ENCODE measurements at places on chromosomes 7 and 10.

DNA sequence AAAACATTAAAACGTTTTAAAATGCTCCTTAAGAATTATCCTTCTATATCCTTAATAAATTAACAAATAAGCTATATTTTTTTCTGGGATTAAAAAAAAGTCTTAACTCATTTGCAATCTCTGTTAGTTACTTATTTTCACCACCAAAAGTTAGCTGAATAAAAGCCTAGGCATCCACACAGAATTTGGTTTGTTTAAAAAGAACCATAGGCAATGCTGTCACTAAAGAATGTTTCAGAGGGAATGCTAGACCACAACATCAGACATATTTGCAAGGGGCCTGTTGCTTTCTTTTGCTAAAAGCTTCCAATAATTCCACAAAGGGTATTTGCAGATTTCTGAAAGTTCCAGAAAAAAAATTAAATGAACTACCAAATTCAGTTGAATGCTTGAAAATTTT, 244.2 kb downstream of the POU6F2 start:
- no peak for DNase-seq

DNA sequence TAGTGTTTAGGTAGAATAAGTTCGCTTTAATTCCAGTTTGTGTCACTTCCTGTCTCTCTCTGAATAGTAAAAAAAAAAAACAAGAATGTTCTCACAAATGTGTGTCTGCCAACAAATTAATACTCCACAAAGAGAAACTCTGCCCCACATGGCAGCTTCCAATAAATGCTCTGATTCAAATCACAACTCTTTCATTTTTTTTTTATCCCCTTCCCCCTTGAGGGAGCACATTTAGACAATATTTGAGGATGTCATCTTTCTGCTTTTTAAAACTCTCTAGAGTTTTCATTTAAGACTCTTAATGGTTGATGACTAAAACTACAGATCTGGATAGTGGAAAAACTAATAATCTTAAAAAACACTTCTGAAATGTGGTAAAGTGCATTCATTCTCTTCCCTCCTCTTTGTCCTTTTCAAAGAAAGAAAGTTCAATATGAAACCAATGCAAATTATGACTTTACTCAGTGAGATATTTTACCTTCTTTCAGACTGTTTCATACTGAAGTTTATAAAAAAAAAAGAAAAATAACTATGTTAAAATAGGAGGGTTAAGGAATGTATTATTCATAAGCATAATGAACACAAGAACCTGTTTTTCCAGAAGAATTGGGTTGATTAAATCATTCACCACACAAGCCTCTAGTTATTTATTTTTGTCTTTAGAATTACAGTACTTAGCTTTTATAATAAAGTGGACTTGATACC, 42.3 kb downstream of the ARID5B start:
- no peak for DNase-seq

DNA sequence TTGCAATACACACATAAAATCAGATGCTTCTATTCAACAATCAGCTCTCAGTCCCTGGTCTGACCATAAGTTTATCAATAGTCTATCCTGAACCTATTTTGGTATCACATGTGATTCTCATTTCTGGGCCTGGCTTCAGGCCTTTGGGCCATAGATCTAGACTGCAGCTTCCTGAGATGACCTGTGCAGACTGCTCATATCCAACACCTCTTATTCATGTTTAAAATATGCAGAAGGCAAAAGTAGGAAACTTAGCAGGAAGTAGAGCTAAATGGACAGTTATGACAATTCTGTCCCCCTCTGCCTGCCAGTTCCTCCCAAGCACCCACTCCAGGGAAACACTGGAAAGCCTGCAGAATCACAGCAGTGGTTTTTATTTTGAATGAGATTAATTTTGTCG, 53.3 kb downstream of the C7orf25 start:
- DNase-seq, result no peak

DNA sequence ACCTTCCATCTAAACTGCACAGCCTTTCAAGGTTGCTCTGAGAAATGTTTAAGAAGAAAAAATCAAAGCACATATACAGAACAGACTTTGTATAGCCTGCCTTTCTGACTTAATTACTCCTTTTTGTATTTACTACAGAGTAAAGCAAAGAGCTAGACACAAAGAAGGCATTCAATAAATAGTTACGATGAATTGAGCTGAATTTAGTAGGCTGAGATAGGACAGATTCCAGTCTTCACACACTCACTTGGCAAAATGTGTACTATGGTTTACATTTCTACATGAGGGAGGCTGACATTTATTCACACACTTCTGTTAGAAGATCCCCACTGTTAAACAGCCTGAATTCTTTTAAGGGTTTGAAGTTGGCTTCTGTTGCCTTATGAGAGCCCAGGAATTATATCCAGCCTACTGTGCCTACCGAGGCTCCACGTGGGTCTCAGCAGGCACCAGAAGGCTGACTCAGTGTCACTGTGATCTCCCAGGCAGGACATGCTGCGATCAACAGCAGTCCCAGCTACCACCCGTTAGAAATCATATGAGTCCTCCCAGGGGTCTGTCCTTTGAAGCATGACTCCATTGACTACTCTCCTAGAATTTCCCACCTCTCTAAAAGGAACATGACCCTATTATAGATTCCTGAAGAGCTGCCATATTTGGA, 24.5 kb upstream of the SLC25A13 start:
- DNase-seq, result no peak

- DNase-seq, result no peak
These were observed 29.8 kb upstream of the PODXL start for GRCh38 chr7:131586259-131586658.

GRCh38 chr10:31139497-31139896, 107.8 kb upstream of the ZNF438 start:
- no peak for DNase-seq

- DNase-seq, result no peak
These were observed 56.3 kb upstream of the LBX1 start for GRCh38 chr10:101285519-101286070.

- no peak for DNase-seq
These were observed 1019.0 kb downstream of the XPNPEP1 start for GRCh38 chr10:108904163-108904838.

GRCh38 chr10:110425684-110426293, 71.9 kb upstream of the DUSP5 start:
- DNase-seq, result no peak

DNA sequence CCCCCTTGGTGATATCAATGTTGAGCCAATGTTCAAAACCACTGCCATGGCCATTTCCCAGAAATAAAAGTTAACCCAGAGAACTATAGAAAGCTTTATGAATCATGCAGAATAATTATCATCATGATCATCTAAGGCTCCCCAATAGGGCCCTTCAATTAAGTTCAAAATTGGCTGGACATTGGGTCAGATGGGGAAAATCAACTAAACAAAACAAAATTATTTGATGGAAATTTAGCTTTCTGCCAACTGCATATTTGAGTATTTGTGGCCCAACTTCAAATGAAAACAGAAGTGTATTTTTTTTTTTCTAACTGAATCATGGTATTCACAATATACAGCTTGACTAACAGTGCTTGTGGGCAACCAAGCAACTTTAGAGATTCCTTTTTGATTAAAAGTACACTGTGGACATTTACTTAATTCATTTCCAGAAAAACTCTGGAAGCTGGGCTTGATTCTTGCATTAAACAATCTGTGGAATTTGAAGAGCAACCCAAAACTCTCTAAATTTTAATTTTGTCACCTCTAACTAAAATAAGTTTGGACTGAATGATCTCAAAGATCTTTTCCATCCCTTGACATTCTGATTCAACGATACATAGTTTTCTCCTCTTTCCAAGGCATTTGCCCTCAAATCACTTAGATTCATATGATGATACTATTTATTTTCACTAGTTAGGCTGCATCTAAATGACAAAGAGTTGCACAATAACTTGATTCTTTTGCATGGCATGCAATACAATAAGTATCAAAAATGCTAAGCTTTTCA, 203.2 kb downstream of the AHR start:
- no peak for DNase-seq

GRCh38 chr7:30093420-30093952, 41.3 kb upstream of the MTURN start:
- DNase-seq, result no peak

DNA sequence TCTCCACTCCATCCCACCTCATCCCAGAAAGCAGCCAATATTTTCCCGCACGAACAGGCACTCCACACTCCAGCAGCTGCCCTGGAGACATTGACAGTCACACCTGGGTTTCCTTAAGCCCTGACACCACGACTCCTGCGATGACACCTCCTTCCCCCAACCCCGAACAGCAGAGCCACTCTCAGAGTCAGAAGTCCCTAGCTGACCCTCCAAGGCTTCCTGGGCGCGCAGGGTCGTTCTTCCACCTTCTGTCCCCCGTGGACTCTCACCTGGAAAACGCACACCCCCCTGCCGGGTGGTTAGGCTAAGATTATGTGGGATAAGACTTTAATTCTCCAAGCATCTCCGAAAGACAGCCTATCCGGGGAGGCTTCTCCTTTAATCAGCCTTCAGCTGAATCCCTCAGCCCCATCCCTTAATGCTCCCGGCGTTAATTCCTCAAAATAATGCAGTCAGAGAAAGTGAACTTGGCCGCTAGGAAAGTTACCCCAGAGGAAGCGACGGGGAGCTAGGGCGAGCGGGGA, 1.1 kb downstream of the DENND11 start:
- DNase-seq, result no peak

- no peak for DNase-seq
These were observed 46.2 kb downstream of the BAIAP2L1 start for GRCh38 chr7:98354511-98355249.

DNA sequence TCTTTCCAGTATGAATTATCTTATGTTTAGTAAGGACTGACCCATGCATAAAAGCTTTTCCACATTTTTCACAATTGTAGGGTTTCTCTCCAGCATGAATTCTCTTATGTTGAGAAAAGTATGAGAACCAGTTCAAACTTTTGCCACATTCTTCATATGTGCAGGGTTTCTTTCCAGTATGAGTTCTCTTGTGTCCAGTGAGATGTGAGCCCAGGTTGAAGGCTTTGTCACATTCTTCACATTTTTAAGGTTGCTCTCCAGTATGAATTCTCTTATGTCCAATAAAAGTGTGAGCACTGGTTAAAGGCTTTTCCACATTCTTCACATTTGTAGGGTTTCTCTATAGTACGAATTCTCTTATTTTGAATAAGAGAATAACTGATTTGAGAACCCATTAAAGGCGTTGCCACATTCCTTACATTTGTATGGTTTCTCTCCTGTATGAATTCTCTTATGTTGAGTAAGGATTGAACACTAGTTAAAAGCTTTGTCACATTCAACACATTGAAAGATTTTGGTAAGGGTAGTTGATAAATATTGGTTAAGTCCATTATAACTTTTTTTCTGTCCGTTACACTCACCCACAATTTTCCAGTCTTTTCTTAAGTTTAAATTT, 911.0 kb upstream of the ZNF722 start:
- no peak for DNase-seq

DNA sequence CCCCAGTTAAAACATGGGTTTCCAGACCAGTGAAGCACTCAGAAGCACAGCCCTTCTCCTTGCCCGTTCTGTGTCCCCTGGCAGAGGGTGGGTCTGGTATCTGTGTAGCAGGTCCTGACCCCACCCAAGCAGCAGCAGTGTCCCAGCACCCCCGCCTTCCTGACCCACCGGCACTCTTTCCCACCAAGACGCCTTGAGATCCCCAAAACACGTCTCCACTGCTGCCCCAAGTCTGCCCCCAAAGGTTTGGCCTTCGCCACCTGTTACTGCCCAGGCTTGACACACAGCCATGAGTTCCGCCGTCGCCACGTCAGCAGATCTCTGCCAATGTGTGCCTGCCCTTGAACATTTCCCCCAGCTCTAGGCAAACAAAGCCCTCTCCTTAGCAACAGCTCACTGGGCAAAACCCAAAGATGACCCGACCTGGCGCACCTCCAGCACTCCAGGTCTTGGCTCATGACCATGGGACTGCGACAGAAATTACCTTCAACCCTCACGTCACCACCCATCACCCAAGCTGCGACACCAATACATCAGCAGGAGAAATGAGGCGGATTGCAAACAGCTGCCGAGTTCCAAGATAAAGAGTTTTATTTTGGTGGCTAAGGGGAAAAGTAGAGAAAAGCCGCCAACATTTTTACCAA, 75.6 kb downstream of the CTBP2 start:
- no peak for DNase-seq

GRCh38 chr10:67662415-67662814, 33.6 kb downstream of the CTNNA3 start:
- no peak for DNase-seq

DNA sequence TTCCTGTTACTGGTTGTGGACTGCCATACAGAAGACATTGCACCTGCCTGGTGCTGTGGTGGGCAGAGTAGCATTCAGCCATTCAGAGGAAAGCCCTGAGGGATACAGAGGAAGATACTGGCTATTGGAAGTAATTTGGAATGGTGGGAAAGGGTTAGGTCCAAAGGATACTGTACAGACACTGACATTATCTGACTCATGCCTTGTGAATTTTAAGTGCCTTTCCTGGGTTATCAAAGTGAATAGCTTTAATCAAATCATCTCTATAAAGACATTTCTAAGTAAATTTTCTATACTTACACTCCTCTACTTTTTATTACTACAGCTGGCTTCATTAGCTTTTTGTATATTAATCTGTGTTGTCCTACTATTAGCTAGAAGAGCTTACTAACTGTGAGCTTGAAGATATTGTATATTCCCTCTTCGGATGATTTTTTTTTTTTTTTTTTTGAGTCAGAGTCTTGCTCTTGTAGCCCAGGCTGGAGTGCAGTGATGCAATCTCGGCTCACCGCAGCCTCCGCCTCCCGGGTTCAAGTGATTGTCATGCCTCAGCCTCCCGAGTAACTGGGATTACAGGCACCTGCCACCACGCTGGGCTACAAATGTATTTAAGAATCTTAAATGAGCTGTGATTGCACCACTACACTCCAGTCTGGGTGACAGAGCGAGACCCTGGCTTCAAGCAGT, 186.5 kb downstream of the ADK start:
- no peak for DNase-seq
